ENCODE measurements at places on chromosomes 5 and 9. TPM values are rescaled to one million over a fixed set of nuclear protein-coding genes. Genes with fewer than 3 reads are reported as not detected.
A peak's percentile ranks its signal among the peaks of the same experiment; 100 is the strongest.

DNA sequence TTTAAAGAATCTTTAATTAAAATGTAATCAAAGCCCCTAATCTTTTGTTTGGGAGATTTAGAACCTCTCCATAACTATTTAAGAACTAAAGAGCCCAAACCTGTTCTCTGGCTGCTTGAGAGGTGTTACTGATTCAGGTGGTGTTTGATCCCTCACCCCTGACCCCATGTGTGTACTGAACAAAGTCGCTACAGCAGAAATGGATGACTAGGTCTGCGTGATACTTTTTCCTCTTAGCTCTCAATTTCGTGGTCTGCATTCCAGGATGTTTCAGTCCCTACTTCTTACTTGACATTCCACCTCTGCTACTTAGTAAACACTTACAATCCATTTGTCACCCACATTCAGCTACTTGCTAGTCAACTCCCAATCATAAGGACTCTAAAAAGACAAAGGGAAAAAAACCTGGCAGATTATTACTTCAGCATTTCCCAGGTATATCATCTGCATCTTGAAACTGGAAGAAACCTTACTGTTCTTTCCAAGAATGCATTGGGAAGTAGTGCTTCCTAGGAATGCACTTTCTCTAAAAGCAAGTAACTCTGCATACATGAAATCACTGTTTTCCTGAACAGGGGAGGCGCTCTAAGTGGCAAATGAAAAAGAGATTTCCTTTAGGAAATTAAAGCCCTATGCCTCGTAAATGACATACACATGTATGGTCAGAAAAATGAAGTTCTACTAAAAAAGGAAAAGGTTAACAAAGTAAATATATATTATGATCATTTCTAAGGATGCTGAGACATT is 1091.6 kb downstream of the PTPRD start:
- no peaks in the 10 kb centered on the region for H3K36me3 ChIP-seq
- no peak overlapping the region for H3K27ac ChIP-seq

- H3K36me3 ChIP-seq: no peaks in the 10 kb centered on the region
- H3K4me1 ChIP-seq: no peaks in the 10 kb centered on the region
- DNase-seq: no peak
- no peak overlapping the region for H3K4me3 ChIP-seq
These were observed 17.8 kb upstream of the B4GALT1 start for GRCh38 chr9:33184963-33185362.

DNA sequence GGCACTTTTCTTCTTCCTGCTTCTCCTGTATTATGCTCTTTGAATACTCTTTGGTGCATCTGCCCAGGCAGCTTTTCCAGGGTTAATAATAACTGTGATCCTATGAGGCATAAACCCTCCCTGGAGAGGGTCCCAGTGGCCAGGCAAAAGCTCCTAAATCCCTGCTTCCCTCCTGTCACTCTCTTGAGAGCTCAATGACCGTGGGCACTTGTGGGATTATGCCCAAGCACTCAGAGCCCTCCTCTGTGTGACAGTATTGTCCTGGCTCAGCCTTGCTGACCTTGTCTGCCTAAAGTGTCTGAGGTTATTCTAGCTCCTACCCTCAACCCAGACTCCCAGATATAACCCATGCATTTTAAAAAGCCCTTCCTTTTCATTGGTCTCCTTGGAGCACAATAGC is 51.9 kb downstream of the GALNT10 start:
- H3K4me3 ChIP-seq: no peak overlapping the region
- H3K4me1 ChIP-seq: peaks cover 47% of the 10 kb centered on the region
- no peaks in the 10 kb centered on the region for H3K27me3 ChIP-seq

DNA sequence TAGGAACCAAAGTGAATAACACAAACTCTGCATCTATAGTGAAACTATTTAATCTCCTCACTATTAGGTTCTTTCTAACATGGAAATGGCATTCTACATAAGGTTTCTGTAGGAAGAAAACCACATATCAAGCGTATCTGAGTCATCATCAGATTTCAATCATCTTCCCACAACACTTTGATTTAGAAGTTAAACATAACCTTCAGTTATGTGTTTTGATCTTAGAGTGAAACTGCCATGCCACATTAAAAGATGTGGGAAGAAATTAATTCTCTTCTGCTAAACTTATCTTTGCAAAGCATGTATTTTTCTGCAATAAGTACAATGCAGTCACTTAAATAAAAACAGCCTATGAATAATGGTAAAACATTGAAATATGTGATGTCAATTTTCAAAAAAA is 55.0 kb downstream of the MEF2C start:
- peak overlapping the region; percentile 87 for H3K27ac ChIP-seq
- no peak overlapping the region for H3K4me3 ChIP-seq
- no peak for DNase-seq
- H3K36me3 ChIP-seq: peaks cover 4% of the 10 kb centered on the region
- no peaks in the 10 kb centered on the region for H3K27me3 ChIP-seq

- peak overlapping the region; percentile 69 for H3K27ac ChIP-seq
- DNase-seq: no peak
- peaks cover 14% of the 10 kb centered on the region for H3K4me1 ChIP-seq
- H3K27me3 ChIP-seq: no peaks in the 10 kb centered on the region
These were observed 63.9 kb downstream of the SERINC5 start for GRCh38 chr5:80191991-80192398.

EDIL3 gene
- total RNA-seq: 2.3 TPM

PKN3 gene
- 8.5 TPM for total RNA-seq

Measured in spleen (tissue), 13 donors.